Caudate nucleus (tissue), 63 donors: ENCODE measurements at places on chromosomes 7 and 10.

- DNase-seq = no peak
These were observed 258.6 kb upstream of the MKI67 start for GRCh38 chr10:128384831-128385230.

- DNase-seq = no peak
These were observed 17.3 kb downstream of the SH3PXD2A start for GRCh38 chr10:103838070-103838395.

DNA sequence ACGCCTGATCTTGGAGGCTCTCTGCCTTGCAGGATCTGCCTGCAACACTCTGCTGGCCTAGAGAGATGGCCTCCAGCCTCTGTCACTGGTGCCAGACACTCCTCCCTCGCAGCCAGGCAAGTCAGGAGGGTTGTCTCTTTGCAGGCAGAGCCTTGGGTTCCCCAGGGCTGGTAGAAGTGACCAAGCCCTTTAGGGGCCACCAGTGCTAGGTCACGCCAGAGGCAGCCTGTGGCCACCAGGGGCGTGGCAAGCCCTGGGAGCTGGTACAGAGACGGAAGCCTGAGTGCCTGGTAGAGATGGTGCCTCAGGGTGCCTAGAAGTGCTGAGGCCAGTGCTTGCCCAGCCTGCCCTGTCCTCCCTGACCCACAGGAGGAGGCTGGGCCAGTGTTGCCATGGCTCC is 9.1 kb downstream of the ADCYAP1R1 start:
- DNase-seq = no peak

DNA sequence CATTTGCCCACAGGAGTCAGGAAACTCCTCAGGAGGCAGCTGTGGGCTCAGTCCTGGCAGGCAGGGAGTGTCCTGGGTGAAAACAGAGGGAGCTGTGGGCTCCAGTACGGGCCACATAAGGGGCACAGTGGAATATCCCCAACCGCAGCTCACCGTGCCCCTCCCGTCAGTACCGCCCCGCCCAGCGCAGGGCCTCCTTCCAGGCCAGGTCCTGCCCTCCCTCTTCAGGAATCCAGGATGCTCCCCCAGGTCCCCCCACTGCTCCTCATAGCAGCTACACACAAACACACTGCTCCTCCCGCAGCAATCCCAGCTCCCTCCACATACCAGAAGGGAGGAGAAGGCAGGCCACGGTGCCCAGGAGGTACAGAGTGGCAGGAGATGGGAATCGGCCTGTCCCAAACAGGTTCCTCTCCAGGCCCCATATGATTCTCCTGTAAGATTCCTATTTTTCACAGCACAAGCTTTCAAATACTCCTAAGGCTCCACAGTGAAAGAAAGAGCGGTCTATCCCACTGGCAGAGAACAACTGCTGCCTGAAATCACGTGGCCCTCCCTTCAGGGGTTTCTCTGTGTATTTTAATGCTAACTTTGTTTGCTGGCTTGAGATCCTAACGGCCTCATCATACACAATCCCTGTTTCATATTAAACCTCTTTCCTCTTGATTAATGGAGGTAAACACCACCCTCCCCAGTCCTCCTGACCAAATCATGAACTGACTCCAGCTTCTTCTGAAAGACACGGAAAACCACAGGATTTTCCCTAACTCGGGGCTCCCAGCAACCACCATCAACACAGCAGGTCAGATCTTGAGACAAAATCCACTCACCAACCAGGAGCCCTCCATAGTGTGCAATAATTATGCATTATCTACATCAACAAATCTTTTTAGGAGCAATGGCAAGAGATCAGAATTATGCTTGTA is 178.7 kb downstream of the TNS3 start:
- no peak for DNase-seq

DNA sequence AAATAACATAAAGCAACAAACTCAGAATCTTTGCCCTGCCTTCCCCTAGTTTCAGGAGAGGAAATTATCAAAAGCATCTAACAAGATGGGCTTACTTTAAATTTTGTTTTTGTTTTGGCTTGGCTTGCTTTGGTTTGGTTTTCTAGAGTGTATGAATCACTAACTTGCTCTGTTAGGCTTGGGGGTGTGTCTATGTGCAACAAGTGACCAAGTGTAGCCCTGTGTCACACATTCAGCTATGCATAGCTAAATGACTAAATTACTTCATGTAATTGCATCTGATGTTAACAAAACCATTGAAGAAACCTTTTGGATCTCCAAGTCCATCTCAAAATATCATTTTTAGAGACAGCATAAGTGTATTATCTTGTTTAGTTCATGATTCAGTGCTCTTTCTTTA is 251.0 kb downstream of the TFEC start:
- no peak for DNase-seq

DNA sequence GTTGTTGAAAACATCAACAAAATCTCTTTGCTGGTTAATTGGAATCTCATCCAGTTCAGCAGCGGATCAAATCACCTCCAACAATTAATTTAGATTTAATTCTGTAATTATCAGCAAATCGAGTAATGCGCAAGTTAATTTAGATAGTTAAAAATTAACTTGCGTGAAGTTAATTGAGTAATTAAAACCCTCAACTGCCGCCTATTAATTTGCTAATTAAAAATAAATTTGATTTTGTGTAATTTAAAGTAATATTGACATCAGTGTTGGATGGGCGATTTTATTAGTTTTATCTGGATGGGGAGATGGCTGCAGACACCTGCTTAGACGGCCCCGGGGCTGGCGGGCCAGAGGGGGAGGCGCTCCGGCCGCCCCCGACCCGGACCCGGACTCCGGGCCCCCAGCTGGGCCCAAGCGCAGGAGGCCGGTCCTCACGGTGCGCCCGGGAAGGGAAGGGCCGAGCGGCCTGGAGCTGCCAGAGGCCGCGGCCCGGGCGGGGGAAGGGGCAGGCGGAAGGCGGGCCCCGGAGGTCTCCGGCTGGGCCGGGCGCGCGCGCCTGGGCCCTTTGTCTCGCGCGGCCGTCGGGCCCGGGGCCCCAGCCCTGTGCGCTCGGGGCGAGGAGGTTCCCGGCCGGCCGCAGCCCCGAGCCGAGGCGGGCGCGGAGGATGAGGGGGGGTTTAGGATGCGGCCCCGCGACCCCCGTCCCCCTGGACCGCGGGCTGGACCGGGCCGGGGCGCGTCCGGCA is 3.3 kb upstream of the UNCX start:
- DNase-seq = no peak

- no peak for DNase-seq
These were observed 129.6 kb downstream of the CNOT4 start for GRCh38 chr7:135380351-135380750.

GRCh38 chr7:142053988-142054387 is 57.5 kb upstream of the MGAM2 start:
- no peak for DNase-seq

GRCh38 chr10:129514568-129515451 is 47.8 kb downstream of the MGMT start:
- DNase-seq = no peak

DNA sequence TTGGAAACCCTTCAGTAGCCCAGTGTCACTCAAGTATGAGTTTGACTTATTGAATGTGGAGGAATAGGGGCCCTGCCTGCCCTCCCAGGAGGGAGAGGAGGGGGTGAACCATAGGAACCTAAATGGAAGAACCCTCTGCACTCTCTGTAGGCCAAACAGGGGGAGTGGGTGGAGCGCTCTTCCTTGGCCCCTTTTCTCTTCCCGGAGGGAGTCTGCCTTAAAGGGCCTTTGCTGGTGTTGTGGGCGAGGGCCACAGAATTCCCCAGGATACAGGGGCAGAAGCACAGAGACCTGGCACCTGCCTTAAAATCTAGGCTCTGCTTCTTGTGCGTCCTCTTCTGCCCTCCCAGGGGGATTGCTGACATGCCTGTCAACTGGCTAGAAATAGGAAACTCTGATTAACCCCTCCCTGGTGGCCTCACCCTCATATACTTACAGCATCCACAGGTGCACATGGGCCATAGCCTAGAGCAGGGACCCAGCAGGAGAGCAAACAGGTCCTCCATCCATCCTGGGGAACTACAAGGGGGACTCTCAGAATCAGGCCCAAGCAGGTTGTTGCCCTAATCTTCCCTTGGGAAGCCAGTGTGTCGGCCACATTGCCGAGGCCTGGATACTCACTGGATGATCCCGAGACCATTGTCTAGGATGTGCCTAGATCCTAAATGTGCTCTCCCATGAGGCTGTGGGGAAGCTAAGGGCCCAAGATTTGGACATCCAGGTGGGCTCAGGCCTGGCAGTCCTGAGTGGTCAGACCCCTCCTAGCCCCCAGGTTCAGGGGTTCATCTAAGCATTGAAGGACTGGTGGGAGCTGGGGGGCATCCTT is 3.4 kb downstream of the TRIM8 start:
- no peak for DNase-seq

- peak; percentile 24 for DNase-seq
These were observed 12.3 kb downstream of the KLF14 start for GRCh38 chr7:130721486-130722277.

DNA sequence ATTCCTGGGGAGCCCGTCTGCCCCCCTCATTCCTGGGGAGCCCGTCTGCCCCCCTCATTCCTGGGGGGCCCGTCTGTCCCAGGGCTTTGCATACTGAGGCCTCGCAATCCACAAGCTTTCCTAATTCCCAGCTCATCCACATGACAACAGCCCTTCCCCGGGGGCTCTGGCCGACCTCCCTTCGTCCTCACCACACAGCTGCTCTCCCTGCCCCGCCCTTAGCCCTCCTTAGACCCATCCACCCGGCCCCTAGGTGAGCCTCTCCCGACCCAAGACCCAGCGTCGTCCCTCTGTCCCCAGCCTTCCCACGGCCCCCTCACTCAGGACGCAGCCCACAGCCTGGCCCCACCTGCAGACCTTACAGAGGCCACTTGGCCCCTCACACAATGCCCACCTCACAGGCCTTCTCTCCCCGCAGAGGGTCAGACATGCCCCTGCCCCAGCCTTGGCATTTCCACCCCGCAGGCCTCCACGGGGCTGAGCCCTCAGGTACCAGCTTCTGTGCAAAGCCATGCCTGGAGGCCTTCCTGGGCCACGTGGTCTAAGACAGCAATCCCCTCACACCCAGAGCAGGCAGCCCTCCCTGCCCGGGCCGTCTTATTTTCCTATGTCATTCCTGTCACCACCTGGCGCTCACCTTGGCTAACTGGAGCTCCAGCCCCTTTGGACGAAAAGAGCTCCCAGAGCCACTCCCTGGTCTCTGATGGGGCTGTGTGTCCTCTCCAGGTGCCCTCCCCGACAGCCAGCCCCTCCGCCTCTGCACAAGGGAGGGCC is 3.5 kb upstream of the FAM20C start:
- DNase-seq = no peak

- no peak for DNase-seq
These were observed 272.9 kb downstream of the GALNT17 start for GRCh38 chr7:71404726-71405345.

DNA sequence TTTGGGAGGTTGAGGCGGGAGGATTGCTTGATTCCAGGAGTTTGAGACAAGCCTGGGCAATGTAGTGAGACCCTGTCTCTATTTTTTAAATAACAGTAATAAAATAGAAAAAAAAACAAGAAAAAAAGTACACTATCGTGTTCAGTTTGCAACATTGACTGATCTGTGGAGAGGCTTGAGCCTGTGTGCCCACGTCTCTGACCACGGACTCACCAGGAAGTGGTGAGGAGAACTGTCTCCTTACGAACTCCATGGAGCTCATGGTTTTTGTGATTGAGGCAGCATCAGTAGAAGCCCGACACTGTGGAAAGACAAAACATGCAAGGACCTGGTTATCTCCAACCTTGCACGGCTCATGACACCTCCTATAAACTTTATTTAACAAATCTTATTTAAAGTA is 23.9 kb upstream of the DNAJB6 start:
- no peak for DNase-seq
